ENCODE measurements at places on chromosomes 16 and 17.

- no peak for DNase-seq
Observed at GRCh38 chr16:78325468-78326352, 226.3 kb downstream of the WWOX start.

DNA sequence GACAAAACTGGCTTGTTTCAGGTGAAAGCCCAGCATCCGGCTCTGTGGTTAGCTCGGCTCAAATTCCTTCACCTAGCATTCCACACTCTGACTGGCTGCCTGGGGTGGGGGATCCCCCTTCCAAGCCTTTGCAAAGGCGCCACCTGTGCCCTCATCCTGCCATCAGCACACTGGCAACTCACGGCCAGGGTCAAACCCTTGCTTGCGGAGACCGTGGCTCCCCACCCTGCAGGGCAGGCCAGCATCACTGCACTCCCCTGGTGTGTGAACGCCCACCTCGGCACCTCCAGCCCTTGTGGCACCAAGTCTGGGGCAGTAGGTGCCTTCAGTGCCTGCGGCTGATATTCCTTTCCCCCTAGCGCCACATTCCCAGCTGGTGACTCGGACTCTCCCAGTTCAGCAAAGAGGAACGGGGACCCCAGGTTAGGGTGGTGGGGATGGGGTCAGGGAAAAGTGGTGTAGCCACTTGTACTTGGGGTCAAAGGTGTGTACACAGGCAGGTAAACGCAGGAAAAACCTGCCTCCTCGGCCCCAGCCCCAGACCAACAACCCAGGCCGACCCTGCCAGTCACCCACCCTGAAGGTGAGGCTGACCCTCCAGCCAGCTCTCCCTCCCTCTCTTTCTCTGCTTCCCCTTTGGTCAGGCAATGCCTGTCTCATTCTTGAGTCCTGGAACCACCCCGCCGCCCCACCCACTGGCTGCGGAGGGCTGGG is 1.1 kb downstream of the FLII start:
- DNase-seq = peak; percentile 49

- DNase-seq = peak; percentile 87
Observed at GRCh38 chr17:50482516-50482915, 3.9 kb downstream of the RSAD1 start.

DNA sequence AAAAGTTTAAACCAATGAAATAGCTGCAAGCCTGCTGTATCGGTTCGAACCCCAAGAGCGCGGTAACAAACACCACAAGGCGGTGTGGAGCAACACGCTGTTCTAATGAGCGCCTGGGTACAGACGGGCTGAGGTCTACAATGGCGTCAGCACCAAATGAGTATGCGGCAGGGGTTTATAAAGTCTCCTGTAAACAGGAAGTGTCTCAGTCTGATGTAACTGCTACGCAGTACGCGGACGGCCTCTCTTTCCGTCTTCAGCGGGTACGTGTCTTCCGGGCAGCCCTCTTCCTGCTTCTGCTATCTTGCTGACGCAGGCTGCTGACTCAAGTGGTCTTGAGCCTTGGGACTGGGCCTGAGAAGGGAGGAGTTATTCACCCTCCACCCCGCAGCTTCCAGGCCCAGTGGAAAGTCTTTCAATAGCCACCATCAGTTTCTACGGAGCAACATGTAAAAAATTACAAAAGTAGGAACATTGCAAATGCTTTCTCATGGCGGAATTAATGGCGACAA is 40.5 kb upstream of the KCNJ2 start:
- no peak for DNase-seq

DNA sequence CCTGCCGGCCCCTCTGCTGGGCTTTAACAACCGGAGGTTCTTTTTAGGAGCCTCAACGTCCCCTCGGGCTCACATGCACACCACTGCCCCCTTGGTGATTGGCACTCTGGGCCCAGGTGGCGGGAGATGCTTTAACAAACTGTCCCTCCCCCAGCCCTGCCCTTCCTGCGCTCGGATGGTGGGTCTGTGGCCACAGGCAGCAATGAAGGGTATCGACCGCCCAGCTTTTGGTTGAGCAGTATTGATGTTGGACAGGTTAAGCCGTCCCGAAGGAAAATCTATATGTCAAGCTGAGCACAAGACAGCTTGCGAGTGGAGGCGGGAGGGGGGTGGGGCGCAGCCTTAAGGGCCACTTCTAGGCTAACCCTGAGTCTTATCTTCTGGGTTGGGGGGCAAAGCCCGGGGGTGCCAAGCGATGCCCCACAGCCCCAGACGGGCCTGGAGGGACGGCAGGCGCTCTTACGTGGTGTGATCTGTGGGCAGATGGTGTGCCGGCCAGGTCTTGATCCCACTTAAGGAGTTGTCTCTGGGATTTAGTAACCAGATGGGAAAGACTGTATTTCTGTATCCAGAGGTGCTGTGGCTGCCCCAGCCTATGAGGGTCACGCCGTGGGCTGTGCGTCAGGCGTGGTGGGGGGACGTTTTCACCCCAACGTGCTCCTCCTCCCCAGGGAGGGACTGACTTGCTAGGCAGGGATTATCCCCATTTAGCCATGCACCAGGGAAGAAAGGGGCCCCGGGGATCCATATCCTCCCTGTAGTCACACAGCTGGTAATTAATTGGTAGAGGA is 6.2 kb downstream of the GSE1 start:
- no peak for DNase-seq

- DNase-seq = peak; percentile 67
Observed at GRCh38 chr17:79834565-79835469, 4.4 kb downstream of the CBX4 start.

DNA sequence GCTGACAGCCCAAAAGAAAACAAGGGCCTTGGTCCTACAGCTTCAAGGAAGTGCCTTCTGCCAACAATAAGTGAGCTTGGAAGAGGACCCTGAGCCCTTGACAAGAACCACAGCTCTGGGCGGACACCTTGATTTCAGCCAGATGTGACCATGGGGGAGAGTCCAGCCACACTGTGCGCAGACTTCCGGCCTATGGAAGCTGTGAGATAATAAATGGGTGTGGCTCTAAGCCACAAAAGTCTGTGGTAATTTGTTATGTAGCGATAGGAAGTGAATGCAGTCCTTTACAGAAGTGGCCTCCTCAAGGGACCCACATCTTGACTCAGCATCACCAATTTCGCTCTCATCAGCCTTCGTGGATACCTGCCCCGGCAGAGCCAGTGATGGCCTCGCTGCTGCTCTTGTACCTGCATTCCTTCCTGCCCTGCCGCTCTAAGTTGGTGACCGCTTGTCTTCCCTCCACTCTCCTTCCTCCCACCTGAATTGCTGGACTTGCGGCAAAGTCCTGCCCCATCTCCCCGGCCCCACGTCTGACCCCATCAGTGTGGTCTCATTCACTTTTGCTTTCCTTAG is 29.3 kb downstream of the PRSS54 start:
- no peak for DNase-seq

DNA sequence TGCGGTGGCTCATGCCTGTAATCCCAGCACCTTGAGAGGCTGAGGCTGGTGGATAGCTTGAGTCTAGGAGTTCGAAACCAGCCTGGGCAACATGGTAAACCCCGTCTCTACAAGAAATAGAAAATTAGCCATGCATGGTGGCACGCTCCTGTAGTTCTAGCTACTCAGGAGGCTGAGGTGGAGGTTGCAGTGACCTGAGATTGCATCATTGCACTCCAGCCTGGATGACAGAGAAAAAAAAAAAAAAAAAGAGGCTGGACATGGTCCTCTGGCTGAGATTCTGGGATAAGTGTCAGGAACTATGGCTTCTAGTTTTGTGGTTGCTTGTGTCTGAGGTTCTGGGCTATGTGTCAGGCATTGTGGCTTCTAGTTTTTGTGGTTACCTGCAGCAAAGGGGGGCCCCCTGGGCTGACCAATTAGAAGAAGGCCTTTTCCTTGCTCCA is 7.0 kb downstream of the KSR1 start:
- peak; percentile 36 for DNase-seq

- DNase-seq = no peak
Observed at GRCh38 chr16:11985250-11985649, 8.7 kb downstream of the SNX29 start.

DNA sequence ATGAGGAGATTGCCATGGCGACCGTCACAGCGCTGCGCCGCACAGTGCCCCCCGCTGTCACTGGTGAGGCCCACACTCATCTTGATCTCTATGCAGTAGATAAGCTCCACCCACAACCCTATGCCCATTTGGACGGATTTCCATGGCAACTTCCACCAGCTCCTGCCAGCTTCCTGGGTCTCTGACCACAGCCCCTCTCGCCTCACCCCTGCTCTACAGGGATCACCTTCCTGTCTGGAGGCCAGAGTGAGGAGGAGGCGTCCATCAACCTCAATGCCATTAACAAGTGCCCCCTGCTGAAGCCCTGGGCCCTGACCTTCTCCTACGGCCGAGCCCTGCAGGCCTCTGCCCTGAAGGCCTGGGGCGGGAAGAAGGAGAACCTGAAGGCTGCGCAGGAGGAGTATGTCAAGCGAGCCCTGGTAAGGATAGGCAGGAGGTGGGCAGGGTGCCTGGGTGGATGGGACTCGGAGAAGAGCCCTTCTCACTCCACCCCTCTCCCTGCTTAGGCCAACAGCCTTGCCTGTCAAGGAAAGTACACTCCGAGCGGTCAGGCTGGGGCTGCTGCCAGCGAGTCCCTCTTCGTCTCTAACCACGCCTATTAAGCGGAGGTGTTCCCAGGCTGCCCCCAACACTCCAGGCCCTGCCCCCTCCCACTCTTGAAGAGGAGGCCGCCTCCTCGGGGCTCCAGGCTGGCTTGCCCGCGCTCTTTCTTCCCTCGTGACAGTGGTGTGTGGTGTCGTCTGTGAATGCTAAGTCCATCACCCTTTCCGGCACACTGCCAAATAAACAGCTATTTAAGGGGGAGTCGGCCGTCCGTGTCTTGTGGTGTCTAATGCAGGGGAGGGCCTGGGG is 4.3 kb downstream of the ALDOA start:
- no peak for DNase-seq

DNA sequence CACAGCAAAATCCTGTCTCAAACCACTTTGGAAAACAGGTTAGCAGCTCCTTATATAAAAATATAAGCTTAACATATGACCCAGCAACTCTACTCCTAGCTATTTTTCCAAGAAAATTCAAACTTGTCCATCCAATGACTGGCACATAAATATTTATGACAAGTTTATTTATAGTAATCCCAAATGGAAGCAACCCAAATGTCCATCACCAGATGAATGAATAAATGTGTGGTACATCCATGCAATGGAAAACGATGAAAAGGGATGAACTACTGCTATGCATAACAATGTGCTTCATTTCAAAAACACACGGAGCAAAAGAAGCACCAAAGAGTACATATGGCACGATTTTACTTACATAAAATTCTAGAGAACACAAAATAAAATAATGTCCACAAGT is 9.6 kb upstream of the KPNB1 start:
- DNase-seq = no peak
